ENCODE measurements at places on chromosomes 2 and 18.

DNA sequence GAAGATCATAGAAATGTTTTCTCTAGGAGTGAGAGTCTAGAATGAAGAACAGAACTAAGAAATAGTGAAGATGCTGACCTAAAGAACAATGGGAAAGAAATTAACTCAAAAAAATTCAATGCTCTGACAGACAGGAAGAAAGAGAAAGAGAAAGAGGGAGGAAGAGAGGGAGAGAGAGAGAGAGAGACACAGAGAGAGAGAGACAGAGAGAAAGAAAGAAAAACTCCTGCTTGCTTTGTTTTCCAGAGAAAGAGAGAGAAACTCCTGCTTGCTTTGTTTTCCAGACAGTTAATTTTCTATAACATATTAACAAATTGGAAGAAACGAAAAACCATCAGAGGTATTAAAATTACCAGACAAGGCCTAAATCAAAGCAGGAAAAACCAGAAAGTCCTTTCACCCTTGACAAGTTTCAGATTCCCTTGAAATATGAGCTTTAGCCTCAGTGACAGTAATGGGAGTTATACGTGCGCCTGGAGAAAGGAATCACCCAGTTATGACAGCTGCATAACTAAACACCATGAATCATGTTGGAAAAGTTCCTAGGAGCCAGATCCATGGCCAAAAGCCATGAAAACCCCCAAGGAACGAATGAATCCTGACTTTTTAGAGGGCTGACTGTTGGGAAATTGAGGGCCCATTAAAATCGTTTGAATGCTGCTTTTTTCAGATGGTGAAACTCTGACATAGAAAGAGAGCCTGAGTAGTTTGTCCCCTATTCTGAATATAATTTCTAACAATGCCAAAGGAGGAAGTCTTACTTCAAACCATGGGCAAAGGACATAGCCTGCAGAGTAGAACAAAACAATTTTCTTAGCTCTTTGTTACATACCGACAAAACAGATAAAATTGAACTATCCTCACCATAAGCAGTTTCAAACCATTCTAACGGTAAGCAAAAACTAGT is 228.6 kb upstream of the CHST9 start:
- DNase-seq = no peak

DNA sequence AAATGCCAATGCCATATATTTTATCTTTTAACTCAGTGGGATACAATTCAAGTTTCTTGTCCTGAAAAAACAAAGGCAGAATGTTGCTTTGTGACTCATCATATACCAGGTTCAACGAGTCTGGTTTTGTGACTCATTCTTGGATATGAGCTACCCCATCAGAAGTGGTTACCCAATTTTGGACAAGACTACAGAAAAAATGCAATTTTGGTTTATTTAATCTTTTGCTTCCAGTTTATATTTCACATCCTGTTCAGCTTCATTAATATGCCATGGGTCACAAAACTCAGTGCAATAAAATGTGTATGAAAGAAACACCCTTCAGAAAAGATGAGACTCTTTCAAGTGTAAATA is 25.0 kb downstream of the FN1 start:
- DNase-seq = no peak

DNA sequence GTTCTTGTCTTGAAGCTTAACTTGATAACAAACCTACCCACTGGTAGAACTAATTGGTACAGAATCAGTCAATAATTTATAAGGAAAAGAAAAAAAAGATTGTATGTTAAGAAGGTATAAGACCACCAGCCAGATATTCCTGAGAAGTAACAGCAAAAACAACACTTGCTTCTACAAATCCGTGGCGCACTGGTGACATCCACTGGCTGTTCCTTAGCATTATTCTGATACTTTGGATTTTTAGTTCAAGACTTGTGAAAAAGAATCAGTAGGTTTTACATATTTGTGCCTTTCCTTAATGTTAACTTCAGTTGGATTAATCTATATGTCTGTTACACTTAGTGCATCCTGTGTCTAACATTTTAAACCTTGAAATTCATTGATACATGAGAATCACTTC is 141.8 kb downstream of the GRB14 start:
- no peak for DNase-seq

- no peak for DNase-seq
Measured at GRCh38 chr2:63587814-63588384, 378 bp downstream of the WDPCP start.

All from DMS79 treated with DMSO at 0.1 percent for 48 hours (cell line).